ENCODE measurements at places on chromosomes 6 and 20.

DNA sequence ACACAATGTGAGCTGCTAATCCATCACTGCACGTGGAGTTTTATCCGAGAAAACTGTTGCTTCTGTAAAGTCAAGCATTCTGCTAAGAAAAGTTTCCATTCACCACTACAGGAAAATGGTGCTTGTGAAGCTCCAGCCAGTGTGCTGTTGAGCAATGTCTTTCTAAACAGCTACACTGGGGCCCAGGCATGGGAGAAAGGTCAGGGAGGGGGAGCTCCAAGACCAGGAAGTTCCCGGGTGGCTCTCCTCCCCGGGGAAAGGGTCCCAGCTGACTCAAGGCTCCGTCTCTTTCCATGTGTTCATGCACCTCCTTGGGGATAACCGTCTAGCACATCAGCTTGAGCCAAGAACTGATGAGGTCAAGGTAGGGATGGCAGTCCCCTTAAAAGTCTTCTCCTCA is 20.5 kb downstream of the RPP40 start:
- DNase-seq = no peak

DNA sequence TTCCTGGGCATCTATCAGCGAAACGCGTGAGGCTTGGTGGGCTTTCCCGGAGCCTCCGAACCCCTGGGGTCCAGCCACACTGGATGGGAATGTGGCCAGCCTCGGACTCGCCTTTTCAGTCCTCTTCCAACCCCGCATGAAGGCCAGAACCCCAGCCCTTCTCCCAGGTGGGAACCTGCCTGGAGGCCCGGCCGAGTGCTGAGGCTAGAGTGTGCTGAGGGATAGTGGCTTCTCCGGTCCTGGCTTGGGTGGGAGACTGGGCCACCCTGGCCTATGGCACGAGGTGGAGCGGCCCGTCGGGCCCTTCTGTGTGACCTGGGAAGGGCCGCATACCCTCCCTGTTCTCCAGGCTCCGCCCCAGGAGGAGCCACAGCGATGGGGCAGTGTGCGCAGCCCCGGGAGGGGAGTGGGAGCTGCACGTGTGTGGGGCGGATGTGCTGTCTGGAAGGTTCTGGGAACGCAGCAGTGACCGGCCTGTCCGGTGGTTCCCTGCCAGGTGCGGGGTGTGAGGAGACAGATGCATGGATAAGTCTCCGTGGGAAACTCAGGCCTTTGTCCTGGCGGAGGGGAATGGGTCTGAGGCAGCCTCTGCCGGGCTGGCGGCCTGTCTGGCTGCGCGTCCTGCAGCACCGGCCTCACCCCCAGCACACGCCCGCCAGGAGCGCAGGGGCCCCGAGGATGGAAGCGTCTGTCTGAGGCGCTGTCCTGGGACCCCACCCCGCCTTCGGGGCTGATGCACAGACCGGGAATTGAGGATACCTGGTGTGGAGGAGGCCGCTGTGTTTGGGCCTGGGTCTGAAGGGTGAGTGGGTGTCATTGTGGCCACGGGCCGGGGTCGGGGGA is 1.1 kb upstream of the BHLHE23 start:
- DNase-seq = no peak

DNA sequence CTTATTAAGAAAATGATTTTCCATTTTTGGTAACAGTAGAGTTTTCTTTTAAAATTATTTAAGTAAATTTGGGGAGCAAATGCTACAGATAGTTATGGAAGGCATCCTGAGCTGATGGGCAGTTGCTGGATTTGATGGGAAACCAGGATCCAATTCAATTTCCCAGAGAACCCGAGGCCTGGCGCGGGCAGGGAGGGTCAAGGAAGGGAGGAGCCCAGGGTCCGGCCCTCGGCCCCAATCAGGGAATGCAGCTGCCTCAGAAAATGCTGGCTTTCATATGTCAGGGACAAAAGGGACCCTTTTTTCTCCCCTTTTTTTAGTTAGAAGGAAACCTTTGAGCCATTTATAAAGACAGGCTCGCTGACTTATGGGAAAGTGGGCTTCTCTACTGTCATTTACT is 42.1 kb downstream of the CTCFL start:
- DNase-seq = no peak

DNA sequence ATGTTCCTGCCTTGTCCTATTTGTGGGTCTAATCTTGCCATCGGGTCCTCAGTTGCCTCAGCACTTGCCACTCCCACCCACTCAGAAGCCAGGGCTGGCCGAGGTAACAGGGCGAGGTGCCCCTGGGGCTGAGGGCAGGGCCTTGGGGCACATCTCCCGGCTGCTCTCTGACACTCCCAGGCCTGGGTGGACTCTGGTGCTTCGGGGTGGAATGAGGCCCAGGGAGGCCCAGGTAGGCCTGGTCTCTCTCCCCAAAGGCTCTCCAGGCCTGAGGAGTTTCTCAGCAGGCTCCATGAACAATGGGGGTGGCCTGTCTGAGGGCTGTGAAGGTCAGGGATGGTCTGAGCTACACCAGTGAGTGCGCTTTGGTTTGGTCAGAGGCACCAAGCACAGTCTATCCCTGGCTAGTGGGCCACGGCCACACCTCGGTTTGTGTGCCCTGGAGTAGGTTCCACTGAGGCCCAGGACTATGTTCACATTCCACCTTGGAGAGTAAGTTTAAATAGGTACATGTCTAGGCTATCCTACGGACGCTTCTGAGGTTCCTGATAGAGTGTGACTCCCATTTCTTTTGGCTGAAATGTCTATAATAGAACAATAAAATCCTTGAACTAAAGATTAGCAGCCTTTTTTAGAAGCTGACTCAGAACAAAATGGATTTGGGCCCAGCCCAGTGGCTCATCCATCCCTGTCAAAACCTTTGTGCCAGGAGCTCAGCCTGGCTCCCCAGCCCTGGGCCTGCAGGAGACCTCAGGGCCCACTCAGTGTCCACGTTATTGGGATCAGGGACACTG is 78.8 kb downstream of the SLC24A3 start:
- DNase-seq = no peak

GRCh38 chr6:69957985-69958559 is 91.7 kb downstream of the COL19A1 start:
- DNase-seq = no peak

GRCh38 chr6:85675030-85675819 is 32.5 kb upstream of the SYNCRIP start:
- no peak for DNase-seq

- DNase-seq = no peak
These were observed 314.0 kb upstream of the RSPO3 start for GRCh38 chr6:126804332-126805064.

- DNase-seq = no peak
These were observed 86.9 kb upstream of the TGM3 start for GRCh38 chr20:2208897-2209296.

- no peak for DNase-seq
These were observed 97.4 kb downstream of the SNX5 start for GRCh38 chr20:17871181-17871580.

GRCh38 chr6:99467509-99468106 is 42.5 kb upstream of the PNISR start:
- DNase-seq = no peak

DNA sequence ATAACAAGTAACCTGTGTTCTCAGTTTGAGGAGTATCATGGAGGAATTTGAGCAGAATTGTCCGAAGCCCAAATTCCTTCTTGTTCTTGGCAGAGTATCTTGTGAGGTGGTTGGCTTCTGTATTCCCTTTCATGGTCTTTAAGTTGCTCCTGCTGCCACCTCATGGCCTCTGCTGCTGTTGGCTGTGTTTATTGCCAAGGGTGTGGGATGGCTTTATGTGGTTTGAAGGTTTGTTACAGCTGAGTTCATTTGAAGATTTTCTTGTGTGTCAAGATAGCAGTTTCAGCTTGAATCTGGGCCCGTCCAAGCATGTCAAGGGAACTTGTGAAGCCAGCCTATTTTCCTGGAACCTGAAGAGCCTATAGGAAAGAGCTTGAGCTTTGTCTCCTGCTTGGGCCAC is 20.2 kb upstream of the TTK start:
- no peak for DNase-seq
